ENCODE measurements at places on chromosomes 16 and 17.

GRCh38 chr17:14337596-14338079, 36.8 kb downstream of the HS3ST3B1 start:
- DNase-seq, result no peak

DNA sequence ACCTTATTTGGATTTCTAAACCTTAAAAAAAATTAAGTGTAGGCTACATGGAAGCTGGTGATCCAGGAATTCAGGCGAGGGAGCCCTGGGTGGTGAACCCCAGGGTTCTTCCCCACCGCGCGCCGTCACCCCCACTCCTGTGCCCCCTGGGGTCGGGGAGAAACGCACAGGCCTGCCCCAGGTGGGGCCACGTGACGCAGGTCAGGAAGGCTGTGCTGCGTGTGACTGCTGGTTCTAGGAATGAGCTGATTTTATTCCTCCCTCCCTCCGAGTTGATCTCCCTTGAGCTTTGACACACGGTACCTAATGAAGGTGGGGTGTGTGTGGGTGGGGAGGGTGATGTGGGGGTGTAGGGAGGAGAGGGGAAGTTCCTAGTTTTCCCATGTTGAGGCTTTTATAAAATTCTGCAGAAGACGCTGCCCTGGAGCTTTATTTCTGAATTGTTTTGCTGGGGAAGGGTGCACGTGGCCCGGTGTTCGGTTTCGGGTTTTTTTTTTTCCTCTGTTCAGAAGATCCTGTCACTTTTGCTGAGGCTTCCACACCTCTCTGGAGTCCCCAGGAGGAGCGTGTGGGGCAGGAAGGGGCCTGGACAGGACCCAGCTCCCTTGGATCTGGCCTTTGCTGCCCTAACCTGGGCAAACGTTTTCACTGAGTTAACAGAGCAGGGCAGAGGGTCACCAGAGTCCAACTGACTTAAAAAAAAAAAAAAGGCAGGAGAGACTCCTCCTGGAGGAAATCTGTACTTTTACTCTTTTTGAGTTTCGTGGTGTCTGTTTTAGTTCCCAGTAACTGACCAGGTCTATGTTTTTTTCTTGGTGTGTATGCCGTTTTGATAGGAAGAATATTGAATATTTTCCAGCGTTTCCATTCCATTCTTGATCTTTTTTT, 55.8 kb upstream of the GSE1 start:
- DNase-seq, result no peak

DNA sequence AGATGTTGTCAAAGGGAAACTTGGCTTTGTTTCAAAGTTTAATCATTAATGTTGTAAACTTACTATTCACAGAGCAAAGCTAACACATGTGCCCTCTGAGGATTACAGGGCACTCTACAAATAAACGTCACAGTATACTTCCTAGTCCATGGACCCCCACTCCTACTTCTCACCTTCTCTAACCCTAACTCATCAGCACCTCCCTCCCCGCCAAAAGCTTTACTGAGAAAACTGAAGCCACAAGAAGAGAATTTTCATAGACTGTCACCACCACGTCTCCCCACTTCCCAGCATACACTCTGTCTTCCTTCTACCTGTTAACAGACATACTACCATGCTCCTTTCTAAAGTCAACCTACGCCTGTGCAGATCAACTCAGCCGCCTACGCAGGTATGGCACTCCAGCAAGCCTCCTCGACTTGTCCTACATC, 29.0 kb downstream of the HELZ start:
- no peak for DNase-seq

DNA sequence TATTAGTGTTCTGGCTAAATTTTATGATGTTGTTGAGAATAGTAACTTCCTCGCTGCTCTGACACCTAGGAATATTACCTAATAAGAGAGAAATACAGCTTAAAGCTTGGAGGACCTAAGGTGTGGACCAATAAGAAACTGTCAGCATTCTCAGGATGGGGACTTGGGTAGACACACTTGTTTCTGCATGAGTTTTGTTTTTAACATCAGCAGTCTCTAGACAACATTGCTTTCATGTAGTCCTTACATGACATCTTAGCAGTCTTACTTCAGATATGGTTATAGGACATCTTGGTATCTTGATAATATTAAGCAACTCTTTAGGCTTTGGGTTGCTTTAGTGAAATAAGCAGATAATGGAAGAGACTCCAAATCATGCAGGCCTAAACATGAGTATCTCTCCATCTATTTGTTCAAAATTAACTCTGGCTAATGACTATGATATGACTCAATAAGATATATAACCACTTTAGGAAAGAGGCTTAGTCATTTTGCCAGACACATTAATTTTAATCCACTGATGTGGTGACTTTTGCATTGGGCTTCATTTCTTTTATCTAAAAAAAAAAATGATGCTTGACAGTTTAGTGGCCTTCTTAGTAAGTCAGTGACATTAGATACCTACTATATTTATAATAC, 84.5 kb downstream of the WNT3 start:
- DNase-seq, result no peak

DNA sequence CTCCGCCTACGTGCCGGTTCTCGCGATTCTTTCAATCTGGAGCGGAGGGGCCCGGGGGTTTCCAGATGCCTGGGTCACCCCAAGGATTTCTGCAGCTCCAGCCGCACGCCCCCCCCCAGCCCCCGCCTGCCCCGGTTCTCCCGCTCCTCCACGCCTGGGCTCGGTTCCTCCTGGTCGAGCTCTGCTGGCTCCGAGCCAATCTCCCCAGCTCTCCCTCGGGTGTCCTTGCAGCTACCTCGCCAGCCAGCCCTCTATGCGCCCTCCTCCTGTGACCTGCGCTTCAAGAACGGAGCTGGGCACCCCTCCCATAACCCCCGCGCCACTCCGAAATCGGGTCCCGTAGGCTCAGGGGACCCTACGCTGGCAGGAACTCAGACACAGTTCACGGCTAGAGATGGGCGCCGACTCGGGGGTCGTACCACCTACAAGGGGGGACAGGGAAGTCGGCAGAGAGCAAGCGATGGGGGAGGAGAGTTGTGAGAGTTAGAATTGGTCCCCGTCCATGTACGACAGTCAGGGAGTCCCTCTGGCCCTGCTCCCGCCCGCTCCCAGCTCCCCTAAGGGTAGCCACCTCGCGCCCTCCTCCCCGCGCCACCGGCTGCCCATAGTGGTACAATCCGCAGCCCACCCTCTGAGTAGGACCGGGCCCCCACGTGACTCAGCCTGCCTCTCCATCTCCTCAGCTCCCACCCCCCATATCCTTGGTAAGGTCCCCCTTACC, 961 bp downstream of the FGF11 start:
- DNase-seq, result no peak

DNA sequence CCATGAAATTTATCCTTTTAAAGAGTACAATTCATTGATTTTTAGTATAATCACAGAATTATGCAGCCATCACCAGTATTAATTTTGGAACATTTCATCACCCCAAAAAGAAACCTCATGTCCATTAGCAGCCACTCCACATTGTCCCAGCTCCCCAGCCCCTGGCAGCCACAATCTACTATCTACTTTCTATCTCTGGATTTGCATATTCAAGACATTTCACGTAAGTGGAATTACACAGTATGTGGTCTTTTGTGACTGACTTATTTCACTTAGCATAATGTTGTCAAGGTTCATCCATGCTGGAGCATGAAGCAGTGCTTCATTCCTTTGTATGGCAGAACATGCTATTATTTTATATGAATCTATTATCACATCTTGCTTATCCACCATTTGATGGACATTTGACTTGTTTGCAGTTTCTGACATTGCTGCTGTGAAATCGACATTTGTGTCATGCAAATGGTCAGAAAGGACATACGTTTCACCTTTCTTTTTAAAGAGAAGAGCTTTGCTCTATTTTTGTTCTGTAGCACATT, 10.7 kb downstream of the METTL9 start:
- no peak for DNase-seq

- no peak for DNase-seq
These were observed at the start of gene MYH11 for GRCh38 chr16:15856901-15857698. MYH11 (minus strand) TSS chr16:15857028; CDS start chr16:15838252, 18,776 bp downstream.

Measured in skin of body (tissue), 3 donors.